H9 (cell line): ENCODE measurements at places on chromosomes 12 and 14.

DNA sequence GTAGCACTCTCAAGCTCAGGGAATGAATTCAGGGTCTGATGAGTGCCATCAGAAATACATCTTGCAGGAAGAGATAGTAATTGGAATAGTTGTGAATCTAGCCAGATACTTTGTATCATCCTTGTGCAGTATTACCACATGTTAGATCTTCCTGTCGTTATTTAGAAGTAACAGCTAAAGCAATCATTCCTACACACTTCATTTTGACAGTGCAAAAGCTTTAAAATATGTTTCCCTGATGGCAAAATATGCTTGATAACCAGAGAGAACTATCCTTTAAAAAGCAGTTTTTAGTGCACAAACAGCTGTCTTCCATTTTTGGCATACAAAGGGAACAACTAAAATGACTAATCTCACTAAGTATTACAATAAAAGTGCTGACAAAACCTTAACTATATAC lies 149.5 kb upstream of the SLC38A2 start:
- no peak for DNase-seq

DNA sequence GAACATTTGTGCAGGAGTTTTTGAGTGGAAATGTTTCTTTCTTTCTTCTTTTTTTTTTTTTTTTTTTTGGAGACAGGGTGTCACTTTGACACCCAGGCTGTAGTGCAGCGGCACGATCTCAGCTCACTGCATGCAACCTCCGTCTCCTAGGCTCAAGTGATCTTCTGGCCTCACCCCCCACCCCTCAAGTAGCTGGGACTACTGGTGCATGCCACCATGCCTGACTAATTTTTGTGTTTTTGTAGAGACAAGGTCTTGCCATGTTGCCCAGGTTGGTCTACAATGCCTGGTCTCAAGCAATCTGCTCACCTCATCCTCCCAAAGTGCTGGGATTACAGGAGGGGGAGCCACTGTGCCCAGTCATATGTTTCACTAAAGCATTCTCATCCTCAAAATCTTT lies 69.2 kb upstream of the BCAT1 start:
- DNase-seq = no peak

GRCh38 chr12:52316290-52316689 lies 4.9 kb downstream of the KRT83 start:
- peak; percentile 20 for DNase-seq

- peak; percentile 95 for DNase-seq
Measured at GRCh38 chr12:114668151-114668885, 15.7 kb downstream of the TBX3 start.

- no peak for DNase-seq
Measured at GRCh38 chr12:24595652-24596235, 353.2 kb downstream of the BCAT1 start.
